ENCODE measurements at places on chromosomes 13 and 19. TPM values are rescaled to one million over a fixed set of nuclear protein-coding genes. Genes with fewer than 3 reads are reported as not detected.

GRCh38 chr13:97627566-97627965 is 193.6 kb downstream of the RAP2A start:
- DNase-seq = peak; percentile 48

HSH2D gene
- 2.4 TPM for total RNA-seq

GJB2 gene
- total RNA-seq = 2.5 TPM

GRCh38 chr13:93589788-93590187 is 363.2 kb downstream of the GPC6 start:
- DNase-seq = no peak

GRCh38 chr13:76481738-76482137 is 404.5 kb downstream of the KCTD12 start:
- no peak for DNase-seq

GRCh38 chr13:25541434-25542123 is 169.8 kb downstream of the ATP8A2 start:
- no peak for DNase-seq

DNA sequence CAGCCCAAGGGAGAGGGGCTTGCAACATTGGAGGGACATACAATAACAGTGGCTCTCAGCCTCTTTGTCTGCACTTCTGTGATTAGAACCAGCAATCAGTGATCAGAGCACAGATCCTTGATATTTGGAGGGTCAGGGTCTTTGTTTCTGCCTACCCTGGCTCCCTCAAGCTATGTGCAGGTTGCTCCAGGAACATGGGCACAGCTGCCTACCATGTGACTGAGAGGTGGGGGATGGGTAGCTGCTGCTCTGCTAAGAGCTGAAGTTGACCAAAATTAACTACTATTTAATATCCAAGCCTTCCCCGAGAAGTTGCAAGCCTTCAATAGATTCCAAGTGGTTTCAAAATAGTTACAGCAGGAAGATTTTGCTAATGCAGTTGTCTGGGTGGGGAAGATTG is 202.6 kb downstream of the ZIC5 start:
- DNase-seq = no peak

- no peak for DNase-seq
Measured at GRCh38 chr19:45919678-45920077, 5.1 kb upstream of the NANOS2 start.

GGACT gene
- total RNA-seq = 3.5 TPM

GRCh38 chr19:2983351-2984214 is 6.2 kb downstream of the TLE6 start:
- DNase-seq = peak; percentile 35

DNA sequence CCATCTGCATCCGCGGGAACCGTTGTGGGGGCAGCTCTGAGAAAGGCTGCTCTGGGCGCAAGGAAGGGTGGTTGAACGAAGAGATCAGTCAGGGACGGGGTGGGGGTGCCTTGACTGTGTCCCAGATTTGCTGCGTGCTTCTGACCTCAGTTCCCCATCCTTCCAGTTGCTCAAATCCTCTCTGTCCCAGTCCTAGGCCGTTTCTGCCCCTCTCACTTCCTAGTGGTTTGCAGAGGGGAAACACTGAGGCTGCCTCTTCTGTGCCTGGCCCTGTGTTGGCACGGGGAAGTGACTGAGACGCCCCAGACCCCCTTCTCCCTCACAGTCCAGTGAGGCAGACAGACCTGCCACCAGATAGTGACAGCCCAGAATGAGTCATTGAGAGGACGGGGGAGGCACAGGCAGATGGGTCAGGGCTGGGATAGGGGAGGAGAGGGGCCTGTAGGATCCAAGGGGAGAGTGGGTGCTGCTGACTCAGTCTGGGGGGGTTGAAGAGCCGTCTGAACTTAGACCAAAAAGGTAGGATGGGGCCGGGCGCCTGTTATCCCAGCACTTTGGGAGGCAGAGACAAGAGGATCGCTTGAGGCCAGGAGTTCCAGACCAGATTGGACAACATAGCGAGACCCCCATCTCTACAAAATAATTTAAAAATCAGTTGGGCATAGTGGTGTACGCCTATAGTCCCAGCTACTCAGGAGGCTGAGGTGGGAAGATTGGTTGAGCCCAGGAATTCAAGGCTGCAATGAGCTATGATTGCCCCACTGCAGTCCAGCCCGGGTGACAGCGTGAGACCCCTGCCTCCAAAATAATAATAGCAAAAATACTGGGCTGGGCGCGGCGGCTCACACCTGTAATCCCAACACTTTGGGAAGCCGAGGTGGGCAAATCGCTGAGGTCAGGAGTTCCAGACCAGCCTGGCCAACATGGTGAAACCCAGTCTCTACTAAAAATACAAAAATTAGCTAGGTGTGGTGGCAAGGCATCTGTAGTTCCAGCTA is 26.5 kb downstream of the NUMBL start:
- DNase-seq = no peak

DNA sequence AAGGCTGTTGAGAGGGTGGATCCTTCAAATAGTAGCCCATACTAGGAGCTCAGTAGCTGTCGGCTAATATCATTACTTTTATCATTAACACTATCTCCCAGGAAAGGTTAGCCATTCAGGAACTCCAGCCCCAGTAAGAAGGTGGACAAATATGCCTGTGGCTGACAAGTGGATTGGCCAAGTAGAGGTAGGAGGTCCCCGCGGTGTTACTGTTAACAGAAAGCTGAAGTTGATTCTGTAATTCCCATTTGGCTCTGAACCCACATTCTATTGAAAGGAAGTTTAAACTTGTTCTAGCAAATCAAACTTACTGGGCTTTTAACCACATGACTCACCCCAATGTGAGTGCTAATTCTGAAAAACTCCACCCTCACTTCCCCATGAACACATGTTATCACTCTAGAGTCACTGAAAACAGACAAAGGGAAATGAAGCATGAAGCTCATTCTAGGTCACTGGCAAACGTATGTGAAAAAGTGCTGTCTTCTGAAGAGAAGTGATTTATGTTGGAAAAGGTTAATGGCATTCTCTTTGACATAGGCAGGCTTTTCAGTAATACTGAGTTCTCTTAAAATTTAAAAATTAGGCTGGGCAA is 273.5 kb downstream of the FGF14 start:
- DNase-seq = no peak

- DNase-seq = no peak
Measured at GRCh38 chr13:43428545-43429296, 358.1 kb downstream of the ENOX1 start.

DNA sequence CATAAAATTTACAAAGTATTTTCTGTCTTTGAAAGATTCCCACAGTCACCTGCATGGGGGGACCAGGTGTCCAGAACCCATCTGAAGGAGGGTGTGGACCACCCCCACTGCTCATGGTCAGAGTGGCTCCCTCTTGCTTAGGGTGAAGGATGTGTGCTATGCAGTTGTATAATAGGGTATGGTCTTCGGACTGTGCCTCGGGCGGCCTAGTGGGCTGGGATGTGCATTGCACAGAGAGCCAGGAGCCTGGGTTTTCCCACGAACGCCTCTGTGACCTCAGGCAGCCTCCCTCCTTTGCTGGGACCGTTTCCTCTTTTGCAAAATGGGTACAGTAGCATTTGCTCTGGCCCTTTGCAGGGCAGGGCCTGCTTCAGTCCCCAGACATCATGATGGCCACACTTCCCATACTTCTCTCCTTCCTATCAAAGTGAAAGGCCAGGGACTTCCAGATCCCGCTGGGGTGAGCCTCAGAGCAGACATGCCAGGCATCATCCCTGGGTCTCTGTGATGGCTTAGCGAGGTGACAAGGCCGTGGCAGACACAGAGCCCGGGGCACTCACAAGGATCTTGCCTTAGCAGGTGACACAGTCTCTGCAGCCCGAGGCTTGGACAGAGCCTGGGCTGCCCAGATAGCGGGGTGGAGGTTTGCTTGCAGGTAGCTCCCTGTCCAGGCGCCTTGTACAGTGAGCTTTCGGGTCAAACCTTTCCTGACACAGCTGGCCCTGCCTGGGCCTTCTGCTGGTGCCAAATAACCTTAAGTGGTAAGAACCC is 59.4 kb upstream of the ZNF536 start:
- DNase-seq = no peak

- DNase-seq = no peak
Measured at GRCh38 chr13:39510316-39510695, 92.7 kb downstream of the LHFPL6 start.

DNA sequence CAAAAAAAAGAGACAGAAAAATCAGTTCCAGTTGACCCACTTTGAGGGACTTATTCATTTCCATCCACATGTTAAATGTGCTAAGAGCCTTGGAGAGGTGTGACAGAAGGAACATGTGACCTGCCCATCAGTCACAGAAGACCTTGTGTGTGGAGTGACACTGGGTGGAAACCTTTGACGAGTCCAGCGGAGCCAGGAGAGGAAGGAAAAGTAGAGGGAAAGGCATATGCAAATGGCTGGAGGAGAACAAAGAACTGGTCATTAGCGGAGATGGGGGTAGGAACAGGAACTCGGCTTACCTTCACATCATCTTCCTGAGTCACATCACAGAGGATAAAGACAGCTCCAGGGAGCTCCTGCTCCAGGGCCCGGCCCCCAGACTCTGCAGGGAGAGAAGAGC is 2.3 kb downstream of the HSD17B14 start:
- no peak for DNase-seq

DNA sequence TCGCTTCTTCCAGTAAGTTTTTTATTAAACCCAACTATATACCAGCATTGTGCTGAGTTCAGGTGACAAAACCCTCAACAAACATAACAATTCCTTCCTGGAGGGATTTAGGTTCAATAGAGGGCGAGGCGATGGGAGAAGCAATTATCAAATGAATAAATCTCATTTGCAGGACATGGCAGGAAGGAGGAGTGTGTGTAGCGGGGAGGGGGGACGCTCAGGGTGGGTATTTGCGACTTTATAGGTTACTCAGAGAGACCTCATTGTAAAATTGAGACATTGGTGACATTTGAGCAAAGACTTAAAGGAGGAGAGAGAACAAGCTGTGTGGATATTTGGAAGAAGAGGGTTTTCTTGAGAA is 3.9 kb downstream of the C3 start:
- DNase-seq = no peak

RAVER1 gene
- total RNA-seq = 8.5 TPM

DNA sequence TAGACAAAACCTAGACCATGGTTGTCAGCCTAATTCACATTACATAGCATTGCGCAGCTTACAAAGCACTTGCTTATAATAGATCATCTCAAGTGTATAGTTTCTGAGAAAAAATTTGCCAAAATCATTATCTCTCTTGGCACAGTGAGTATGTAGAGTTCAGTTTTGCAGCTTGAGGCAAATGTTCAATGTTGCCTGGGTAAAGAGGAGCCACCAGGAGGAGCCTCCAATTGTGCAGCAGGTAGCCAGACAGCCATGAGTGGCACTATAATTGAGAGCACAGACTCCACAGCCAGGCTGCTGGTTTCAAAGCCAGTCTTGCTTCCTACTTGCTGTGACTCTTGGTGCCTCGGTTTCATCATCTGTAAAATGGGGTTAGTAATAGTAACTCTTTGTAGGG is 24.0 kb upstream of the OLFM4 start:
- no peak for DNase-seq

DNA sequence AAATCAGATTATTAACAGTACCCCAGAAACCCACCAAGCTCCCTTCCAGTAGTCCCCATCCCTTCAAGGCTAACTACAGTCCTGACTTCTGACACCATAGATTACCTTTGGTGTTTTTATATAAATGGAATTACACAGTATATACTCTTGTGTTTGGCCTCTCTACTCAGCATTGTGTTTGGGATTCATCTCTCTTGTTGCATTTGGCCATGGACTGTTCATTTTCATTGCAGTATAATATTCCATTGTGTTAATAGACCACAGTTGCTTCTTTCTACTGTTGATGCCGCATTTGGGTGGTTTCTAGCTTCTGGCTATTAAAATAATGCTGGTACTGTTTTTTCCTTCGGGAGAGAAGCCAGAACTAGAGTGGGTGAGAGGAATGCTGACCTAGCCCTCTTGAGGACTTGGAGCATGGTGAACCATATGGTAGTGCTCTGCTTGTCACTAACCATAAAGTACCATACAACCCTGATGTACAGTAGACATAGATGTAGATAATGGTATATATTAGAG is 18.9 kb upstream of the GARRE1 start:
- DNase-seq = no peak

RGCC gene
- 21.1 TPM for total RNA-seq

DNA sequence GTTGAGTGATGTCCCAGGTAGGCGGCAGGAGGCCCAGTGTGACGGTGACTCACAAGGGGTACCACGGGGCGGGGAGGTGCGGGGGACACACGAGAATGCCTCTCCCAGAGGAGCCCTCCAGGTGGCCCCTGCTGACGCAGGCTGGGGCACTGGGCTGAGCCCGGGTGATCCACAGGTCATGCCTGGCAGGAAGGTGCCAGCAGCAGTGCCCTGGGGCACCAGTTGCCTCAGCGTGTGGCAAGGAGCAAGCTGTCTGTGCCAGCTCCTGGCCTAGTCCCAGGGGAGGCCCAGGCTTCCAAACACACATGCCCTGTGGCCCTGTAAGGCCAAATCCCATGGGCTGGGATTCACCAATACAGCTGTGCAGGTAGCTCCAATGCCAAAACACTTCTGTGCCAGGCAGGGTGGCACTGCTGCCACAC is 28.0 kb downstream of the AKT2 start:
- DNase-seq = no peak

DNA sequence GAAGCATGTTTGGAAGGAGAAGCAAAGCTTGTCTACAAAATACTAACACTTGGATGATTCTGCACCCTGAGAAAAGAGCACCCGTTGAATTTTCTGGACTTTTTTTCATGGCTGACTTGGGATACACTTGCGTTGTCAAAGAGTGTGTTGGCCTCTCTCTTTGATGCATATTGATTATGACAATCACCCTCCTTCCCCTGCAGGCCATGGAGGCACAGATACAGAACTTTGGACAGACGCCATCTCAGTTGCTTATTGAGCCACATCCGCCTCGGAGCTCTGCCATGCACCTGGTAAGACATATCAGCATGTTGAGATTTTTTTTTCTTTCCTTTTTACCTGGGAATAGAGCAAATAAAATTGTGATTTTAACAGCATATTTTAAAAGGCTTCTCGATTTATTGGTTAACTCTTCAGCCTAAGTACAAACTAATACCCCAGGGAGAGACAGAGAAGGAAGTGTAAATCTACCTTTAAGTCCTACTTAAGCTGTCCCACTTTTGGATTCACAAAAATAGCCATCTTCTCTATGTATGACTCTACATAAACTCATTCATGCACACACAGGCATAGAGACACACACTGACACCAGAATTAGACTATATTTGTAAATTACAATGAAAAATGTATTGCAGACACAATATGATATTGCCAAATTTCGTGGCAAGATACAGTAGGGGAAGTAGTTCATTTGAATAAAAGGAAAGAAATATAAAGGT is 169.7 kb upstream of the MAB21L1 start:
- DNase-seq = no peak

TINCR gene
- 1.6 TPM for total RNA-seq

OR7C1 gene
- total RNA-seq = not detected

PCSK4 gene
- total RNA-seq = 1.6 TPM

DNA sequence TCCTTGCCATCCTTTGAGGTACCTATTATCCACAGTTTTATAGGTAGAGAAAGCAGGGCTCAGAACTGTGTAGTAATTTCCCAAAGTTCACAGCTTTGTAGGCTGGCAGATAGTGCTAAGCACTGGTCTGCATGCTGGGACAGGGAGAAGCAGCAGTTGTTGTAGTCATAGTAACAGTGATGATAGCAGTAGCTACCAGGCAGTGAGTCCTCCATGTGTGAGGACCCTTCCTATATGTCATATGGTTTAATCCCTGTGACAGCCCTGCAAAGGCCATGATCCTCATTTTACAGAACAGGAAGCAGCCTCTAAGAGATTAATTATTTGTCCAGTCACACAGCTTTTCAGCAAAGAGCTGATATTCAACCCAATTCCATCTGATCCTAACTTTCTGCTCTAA is 21.0 kb downstream of the SERP2 start:
- DNase-seq = no peak
